SW 1271 (cell line): ENCODE measurements at places on chromosomes 11 and 22.

DNA sequence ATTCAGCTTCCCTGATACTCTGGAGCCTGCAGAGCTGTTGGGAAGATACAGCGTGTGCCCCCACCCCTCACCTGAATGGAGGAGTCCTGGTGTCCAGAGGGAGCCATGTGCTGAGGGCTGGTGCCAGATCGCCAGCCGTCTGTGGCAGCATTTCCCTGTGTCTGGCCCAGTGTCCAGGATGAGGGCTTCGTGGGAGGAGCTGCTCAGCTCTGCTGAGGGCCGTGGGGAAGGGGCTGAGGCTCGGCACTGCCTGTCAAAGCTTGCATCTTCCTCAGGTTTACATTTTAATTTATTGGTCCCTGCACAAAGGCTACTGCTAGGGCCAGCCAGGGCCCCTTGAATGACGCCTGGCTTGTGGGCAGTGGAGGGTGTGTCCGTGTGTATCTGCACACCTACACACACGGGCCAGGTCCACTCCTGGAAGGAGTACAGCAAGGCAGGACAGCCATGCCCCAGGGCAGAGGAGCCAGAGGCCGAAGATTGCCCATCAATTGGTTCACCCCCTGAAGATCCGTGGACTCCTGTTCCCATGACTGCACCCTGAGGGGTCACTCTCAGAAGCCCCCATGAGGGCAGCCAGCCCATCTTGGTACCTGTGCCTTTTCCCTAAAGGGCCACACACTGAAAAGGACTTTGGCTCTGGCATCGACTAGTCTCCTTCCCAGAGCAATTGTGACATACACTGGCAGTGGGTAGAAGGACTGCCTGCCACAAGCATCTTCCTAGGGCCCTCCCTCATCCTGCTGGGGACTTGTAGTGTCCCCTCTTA lies 107.7 kb upstream of the PARVA start:
- no peak for DNase-seq

DNA sequence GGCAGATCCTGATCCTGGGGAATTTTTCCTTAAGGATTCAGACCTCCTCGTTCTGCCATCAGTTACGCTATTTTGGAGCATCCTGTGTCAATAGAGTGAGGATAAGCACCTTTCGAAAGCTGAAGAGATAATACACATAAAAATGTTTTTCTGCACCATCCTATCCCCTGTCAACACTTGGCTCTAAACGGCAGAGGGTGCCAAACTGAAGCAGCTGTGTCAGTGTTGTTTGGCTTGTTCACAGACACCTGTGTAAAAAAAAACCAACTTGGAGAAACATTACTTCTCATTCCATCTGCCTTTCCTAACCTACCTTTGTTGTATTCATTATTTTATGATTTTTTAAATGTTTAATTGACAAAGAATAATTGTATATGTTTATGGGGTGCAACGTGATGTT lies 417.0 kb upstream of the DDI1 start:
- DNase-seq: no peak

- DNase-seq: no peak
Measured at GRCh38 chr22:40190501-40190900, 12.8 kb downstream of the TNRC6B start.

DNA sequence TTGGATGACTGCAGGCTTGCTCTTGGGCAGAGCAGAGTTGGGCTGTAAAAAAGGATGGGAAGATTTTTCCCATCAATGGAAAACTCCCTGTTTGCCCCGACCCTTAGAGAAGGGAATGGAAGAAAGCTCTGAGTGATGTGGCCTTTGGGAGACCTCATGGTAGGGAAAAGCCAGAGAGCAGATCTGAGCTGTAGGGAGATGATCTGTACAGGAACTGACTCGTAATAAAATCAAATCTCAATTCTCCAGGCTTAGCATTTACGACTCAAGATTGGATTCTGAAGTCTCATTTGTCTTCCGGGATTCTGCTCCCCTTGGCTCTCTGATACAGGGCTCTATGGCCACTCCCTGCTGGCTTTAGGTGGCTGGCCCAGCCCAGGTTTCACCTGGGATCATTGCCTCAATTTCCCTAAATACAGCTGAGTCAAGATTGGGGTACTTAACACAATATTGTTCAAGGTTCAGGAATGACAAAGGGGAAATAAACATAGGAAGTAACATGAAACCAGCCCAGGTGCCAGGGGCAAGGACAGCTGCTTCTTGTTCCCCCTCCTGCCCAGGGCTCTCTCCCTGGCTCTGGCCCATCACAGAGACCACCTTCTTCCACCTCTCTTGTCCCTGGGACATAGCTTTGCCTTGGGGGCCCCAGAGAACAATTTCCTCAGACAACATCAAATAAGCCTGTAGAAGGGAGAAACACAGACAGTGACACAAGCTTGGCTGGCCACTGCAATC lies 38.4 kb upstream of the THY1 start:
- peak; percentile 13 for DNase-seq

- DNase-seq: no peak
Measured at GRCh38 chr11:27218421-27219038, 144.5 kb downstream of the CCDC34 start.

DNA sequence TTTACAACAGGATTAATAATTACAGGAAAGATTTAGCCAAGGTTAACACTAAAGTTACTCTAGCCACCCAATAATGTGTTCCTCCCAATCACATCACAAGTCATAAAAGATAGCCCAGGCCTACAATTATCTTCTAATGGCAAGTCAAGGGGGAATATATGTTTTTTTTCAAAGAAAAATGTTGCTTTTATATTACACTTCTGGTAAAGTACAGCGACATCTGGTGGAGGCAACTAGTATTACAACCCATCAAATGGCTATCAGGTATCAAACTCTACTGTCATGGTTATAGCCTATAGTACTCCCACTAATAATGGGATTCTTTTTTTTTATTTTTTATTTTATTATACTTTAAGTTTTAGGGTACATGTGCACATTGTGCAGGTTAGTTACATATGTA lies 71.8 kb downstream of the XRRA1 start:
- peak; percentile 25 for DNase-seq

- no peak for DNase-seq
Measured at GRCh38 chr11:69071956-69072355, 23.2 kb downstream of the TPCN2 start.

DNA sequence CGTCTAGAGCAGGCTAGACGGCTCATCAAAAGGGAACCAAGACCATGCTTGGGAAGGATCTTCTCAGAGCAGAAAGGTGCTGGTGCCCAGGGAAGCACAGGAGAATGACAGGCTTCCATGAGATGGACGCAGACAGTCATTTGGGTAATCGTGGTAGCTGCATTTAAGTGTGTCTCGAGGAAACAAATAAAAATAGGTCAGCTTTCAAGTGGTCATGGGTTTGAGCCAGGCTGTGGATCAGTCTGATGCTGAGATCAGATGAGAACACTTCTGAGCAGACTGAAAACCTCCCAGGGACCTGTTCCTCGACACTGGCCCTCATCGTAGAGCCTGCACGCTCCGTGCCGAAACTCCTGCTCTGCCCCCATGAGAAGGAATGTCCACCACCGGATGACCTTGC lies 4.7 kb downstream of the CARS1 start:
- no peak for DNase-seq

- DNase-seq: no peak
Measured at GRCh38 chr11:14636119-14636518, 7.5 kb upstream of the PDE3B start.

GRCh38 chr11:15159085-15159484 lies 44.4 kb downstream of the INSC start:
- peak; percentile 11 for DNase-seq

- no peak for DNase-seq
Measured at GRCh38 chr11:7575841-7576725, 62.3 kb downstream of the PPFIBP2 start.

- no peak for DNase-seq
Measured at GRCh38 chr22:43014316-43014868, 557 bp downstream of the PACSIN2 start.

- no peak for DNase-seq
Measured at GRCh38 chr11:5691964-5692361, 2.4 kb downstream of the TRIM22 start.

- DNase-seq: no peak
Measured at GRCh38 chr22:23700706-23701105, 9.9 kb downstream of the RGL4 start.

DNA sequence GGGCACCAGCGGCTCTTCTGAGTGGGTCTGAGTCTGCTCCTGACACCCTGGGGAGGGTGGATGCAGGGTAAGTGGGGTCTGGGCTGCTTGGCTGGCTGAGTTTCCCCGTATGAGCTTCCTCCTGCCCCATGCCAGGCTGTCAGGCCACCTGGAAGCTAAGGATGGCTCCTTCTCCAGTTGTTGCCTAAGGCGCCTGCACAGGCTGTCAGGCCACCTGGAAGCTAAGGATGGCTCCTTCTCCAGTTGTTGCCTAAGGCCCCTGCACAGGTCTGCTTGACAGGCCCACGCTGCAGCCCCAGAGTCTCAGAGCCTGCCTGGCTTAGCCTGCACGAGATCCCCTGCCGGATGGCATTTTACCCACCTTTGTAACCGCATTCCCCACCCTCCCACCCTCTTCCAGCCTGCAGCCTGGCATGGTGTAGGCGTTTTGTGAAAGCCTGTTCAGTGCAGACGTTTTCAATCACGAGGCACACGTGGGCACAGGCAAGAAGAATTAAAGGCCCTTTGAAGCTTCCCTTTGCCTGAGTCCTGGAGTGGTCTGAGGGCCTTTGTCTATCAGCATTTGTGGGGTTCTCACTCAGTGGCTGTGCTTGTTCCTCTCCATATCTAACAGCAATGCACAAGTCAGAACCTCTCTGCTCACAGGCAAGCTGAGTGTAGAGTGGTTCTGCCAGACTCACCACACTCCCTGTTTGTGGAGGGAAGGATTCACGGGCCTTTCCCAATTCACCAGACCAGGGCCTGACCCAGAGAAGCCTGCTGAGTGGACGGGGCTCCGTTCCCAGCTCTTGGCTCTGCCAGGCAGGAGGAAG lies 40.2 kb upstream of the B3GAT1 start:
- no peak for DNase-seq

- DNase-seq: no peak
Measured at GRCh38 chr22:50289151-50289941, 18.1 kb downstream of the PLXNB2 start.

- DNase-seq: no peak
Measured at GRCh38 chr11:116906479-116906878, 69.1 kb upstream of the APOA1 start.

- DNase-seq: no peak
Measured at GRCh38 chr11:21430537-21430936, 761.2 kb downstream of the NELL1 start.

DNA sequence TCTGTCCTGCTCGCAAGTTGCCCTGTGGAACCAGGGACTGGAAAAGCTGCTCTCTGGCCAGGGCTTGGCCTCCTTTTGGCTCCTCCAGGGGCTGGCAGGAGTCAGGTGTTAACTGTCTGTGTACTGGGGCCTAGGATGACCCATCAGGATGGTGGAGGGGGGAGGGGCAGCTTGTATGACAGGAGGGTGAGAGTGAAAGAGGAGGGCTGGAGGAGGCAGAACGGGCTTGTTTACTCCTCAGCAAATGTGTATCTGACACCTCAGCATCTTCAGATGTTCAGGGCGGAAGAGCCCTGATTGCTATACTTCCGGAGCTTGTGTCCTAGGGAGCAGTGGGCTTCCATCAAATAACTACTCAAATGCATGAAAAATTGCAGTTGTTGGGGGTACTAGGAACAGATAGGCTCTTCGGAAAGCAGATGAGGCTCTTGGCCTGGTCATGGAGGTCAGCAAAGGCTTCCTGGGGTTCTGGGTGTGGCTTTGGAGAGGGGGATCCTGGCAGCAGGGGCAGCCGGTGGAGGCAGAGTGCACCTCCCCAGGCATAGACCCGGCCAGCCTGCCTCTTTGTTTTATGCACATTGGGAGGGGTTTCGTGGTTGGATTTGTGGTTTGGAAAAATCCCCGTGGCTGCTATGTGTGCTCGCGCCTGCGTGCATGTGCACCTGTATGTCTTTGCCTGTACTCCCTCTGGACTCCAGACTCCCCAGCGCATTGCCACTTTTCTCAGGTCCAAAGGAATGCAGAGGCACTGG lies 31.2 kb downstream of the CD82 start:
- no peak for DNase-seq

DNA sequence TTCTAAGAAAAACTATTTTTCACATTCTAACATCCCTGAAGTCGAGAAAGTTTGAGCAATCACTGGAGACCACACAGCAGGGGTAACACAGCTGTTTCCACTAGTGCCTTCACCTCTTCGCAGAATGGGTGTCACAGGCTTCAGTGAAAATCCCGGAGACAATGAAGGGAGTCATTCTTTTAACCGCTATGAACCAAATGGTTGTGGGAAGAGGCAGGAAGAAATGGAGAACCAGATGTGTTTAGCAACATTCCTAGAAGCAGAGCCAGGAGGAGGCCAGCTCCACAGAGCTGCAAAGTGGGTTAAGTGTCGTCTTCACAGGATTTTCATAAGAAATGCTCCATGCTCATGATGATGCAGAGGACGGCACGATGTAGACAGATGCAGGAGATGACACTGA lies 221.1 kb downstream of the LARGE1 start:
- no peak for DNase-seq
